MCF 10A (cell line): ENCODE measurements at places on chromosomes 5 and 9. TPM values are rescaled to one million over a fixed set of nuclear protein-coding genes. Genes with fewer than 3 reads are reported as not detected.

Gene SPINK5
- total RNA-seq, result 0.96 and 3.1 TPM in 2 replicates

Gene GHR
- 1.8 and 1.9 TPM in 2 replicates for total RNA-seq

Gene GDA
- not detected in 2 replicates for total RNA-seq

Gene BAAT
- 0.14 and 0.15 TPM in 2 replicates for total RNA-seq

Gene CER1
- not detected in 2 replicates for total RNA-seq

GRCh38 chr5:180553530-180553929 lies 37.8 kb downstream of the SCGB3A1 start:
- no peak for DNase-seq

DNA sequence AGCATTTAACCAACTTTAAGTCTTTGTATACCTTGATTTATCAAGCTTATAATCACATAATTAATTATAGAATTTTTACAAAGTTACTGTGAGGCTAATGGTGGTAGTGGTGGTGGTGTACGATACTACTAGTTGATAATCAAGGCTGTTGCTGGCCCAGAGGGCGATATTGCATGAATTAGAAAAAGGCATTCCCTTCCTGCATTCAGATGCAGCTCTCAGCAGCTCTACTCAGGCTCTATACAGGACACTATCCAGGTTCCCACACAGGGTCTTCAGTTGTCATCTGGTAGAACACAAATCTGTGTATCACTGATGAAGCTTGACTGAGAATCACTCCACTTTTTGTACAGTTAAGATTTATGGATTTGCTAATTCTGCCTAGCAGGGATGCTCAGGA lies 562.8 kb upstream of the C9orf72 start:
- DNase-seq, result no peak

DNA sequence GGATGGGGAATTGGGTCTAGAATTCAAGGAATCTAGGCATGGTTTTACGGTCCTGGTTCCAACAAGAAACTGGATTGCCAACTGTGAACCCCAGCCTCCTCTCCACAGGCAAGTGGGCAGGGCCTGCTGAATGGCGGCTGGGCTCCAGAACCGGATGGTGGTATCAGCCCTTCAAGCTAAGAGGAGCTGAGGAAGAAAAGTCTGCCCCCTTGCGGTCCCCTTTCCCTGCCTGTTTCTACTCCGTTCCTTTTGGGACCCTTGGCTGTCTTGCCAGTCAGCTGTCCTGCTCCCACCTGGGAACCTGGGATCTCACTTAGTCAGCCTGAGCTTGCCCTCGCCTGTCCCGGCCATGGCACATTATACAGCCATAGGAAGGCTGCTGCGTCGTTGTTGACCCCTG lies 234.4 kb upstream of the DAPK1 start:
- DNase-seq, result no peak

GRCh38 chr9:77433675-77434445 lies 214.3 kb downstream of the GNA14 start:
- DNase-seq, result peak; percentile 61

- DNase-seq, result no peak
Observed at GRCh38 chr5:162091336-162091735, 23.8 kb downstream of the GABRG2 start.

GRCh38 chr9:16728137-16728508 lies 142.3 kb downstream of the BNC2 start:
- DNase-seq, result no peak

DNA sequence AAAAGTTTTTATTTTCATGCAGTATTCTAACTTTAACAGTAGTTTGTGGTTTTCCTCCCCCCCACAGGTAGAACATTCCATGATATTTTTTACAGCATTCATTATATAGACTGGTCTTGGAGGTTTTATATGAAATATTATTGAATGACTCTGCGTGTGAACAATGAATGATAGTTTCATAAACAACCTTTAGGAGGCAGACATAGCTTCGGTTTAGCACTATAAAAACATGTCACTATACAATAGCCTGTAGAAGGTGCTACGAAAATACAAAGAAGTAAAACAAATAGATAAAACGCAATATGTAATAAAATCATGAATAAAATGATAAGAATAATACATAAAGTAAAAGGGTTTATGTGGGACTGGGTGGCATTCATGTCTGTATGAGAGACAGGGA lies 8.5 kb downstream of the KLF4 start:
- peak; percentile 32 for DNase-seq

DNA sequence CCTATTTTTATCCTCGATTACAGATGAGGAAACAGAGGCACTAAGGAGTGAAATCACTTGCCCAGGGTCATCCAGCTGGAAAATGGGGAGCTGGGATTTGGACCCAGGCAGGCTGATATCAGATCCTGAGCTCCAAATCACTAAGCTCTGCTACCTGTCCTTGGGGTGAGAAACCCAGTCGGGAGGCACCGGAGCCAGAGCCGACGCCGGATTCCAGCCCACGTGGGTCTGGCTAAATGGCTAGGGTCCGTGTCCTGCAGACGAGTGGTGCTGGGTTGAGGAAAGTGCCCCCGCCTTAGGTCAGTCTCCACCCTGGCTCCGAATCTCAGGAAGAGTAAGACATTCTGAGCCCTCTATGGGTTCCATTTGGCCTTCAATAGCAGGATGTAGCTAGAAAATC lies 61.3 kb upstream of the GGTA1 start:
- DNase-seq, result no peak

DNA sequence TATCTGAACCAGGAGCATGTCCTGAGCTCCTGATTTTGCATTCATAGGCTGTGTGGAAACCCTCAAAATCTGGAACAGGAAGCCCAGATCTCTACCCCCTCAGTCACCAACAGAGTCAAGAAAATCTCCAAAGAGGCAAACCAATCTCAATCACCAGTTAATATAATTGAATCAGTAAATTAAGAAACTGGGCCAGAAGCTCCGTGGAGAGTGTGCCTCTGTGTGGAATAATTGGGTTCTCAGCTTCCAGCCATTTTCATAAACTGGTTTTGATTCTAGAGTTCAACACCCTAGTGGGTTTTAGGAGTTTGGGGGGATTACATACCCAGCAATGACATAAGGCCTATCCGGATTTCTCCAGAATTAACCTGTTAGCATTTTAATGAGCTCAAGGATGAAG lies 362.9 kb downstream of the IRX2 start:
- DNase-seq, result no peak

GRCh38 chr5:171647043-171647903 lies 138.3 kb upstream of the SMIM23 start:
- DNase-seq, result peak; percentile 78

DNA sequence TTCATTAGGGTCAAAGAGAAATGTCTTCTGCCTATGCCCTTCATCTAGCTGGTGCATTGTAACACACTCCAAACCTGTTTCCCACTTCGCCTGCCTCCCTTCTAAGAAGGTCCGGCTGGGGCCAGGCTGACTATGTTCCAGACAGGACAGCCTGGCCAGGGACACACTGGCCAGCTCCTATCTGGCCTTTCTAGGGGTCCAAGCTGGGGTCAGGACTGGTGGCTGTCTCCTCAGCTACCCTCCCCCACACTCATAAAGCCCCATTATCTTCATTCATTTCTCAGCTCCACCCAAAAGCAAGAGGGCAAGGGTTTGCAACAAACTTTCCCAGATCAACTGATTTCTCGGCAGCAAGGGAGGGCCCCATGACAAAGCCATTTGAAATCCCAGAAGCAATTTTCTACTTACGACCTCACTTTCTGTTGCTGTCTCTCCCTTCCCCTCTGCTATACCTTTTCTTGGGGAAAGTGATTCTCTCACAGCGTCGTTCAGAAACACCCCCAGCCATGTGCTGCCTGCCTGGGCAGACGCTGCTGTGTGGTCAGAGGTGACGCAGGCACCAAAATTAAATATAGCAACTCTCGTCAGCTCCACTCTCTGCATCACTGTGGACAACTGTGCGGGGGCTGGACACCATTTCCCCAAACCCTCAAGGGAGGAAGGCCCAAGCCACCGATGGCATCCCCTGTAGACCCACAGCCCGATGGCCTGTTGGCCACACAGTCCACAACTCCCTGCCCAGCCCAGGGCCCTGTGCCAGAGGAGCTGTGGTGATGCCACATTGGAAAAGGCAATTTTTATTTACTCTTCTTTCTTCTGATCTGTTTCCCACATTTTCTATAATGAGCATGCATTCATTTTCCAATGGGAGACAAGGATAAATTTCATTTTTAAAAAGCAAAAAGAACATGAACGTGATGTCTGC lies 6.1 kb downstream of the IL13 start:
- no peak for DNase-seq

DNA sequence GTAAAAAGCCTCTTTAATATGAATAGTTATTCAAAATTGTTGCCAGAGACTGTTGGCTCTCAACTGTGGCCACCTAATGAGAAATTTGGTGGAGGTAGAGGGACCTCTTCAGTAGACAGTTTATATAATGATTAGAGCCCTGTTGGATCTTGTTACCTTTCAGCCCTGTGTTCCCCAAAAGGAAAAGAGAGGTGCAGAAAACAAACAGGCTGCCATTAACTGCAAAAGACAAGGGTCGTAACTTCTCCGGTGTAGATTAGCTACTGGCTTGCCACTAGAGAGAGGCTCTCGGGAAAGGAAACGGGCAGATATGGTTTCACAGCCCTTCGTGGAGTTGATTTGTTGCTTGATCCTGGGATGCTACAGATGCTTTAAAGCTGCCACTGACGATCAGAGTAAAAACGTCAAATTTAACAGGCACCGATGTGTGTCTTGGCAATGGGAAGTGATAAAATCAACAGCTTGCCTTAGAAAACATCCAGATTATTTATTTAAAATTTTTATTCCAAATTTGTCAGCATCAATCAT lies 7.8 kb downstream of the FST start:
- DNase-seq, result no peak

DNA sequence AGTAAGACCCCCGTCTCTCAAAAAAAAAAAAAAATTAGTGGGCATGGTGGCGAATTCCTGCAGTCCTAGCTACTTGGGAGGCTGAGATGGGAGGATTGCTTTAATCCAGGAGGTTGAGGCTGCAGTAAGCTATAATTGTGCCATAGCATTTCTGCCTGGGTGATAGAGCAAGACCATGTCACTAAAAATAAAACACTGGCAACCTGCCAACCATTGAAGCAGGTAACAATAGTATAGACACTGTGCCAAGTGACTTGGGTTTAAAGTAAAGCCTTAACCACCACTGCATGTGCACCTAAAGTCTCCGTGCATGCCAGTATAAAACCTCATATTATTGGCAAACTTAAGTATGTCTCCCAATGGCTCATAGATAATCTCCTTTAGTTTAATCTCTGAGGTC lies 3.4 kb upstream of the APBA1 start:
- peak; percentile 57 for DNase-seq

DNA sequence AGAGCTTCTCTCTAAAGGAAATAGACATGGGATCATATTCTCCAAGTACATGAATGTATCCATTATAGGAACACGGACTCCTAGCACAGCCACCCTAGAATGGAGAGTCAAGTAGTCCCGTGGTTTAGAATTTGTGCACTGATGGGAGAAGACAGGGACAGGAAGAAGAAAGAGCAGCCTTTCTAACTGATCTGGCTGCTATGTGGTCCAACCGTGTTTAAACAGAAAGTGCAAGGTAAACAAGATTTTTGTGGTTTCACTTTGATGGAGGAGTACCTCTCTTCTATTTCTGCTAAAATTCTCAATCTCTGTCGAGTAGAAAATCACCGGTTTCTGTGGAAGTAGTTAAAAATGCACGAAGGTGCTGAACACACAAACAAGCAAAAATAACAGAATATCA lies 171.3 kb downstream of the ST8SIA4 start:
- DNase-seq, result peak; percentile 1

GRCh38 chr9:29435368-29435767 lies 1862.1 kb upstream of the C9orf72 start:
- no peak for DNase-seq

- peak; percentile 86 for DNase-seq
Observed at GRCh38 chr5:137751869-137752491, 2.2 kb downstream of the HNRNPA0 start.

DNA sequence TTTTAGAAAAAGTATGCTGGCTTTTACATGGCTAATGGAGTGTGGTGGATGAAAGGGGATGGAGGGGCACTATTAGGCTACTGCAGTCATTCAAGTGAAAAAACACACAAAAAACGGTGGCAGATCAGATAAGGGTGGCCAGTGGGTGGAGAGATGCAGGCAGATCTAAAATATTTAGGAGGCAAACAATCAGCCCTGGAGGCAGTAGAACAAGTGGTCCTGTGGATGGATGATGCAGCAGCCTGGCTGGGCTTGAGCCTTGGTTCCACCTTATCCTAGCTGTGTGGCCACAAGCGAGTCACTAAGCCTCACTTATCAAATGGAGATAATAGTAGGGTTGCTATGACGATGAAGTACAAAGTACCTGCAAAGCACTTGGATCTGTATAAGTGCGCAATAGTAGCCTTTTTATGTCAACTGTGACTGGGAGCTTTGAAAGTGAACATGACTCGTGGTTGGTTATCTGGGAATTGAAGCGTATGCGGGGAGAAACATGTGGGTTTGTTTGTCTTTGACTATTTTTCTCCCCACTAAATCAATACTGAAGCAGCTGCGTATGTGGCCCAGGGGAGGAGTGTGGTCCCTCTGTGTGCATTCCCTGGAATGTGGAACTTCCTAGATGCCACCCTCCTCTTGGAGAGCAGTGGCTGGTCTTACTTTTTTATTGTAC lies 20.2 kb downstream of the NSG2 start:
- DNase-seq, result no peak

DNA sequence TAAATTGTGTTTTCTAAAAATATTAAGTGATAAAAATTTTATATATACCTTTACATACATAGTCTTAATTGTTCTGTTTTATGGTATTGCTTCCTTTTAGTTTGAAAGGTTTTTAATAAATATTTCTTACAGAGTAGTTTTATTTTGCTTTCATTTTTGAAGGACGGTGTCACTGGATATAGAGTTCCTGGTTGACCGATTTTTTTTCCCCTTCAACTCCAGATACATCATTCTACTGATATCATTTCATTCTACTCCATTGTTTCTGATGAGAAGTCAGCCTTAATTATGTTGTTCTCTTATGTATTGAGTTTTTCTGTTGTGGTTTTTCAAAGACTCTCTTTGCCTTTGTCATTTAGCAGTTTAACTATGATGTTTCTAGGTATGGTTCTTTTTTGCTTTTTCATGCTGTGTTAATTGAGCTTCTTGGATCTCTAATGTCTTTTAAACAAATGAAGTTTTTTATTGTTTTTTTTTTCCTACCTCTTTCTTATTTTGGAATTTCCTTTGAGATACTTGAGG lies 30.4 kb downstream of the MTREX start:
- DNase-seq, result no peak

- DNase-seq, result no peak
Observed at GRCh38 chr9:85443190-85443598, 298.6 kb downstream of the AGTPBP1 start.

- peak; percentile 33 for DNase-seq
Observed at GRCh38 chr5:130323804-130324454, 419.7 kb downstream of the CHSY3 start.

GRCh38 chr9:108074900-108075299 lies 585.3 kb upstream of the KLF4 start:
- DNase-seq, result no peak

- no peak for DNase-seq
Observed at GRCh38 chr9:111013250-111013649, 25.0 kb downstream of the LPAR1 start.

- no peak for DNase-seq
Observed at GRCh38 chr5:180059326-180059725, 12.2 kb downstream of the RNF130 start.

DNA sequence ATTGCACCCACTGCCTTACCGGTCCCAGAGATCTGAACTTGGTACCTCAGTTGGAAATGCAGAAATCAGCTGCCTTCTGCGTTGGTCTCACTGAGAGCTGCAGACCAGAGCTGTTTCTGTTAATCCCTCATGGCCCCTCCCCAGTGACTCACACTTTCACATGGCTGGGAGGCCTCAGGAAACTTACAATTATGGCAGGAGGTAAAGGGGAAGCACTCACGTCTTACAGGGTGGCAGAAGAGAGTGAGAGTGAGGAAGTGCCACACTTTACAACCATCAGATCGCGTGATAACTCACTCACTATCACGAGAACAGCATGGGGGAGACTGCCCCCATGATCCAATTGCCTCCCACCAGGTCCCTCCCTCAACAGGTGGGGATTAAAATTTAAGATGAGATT lies 648.5 kb downstream of the MTRR start:
- DNase-seq, result peak; percentile 58
